ENCODE measurements at places on chromosomes 4 and X.
A peak's percentile ranks its signal among the peaks of the same experiment; 100 is the strongest.

DNA sequence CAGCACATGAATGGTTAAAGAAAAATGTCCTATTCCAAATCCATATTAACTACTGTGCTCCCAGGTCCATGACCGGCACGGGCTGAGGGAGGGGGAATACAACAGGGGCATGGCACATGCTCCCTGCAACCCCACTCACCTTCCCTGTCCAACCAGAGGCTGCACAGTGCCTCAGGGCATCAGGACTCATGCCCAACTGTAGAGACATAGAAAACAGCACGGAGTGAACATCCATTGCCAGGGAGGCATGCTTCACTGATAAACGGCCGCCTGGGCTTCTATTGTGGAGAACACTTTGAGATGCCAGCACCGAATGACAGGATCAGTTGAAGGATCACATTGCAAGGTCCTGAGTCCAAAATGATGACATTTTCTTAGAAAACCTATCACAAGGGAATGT, 140.6 kb downstream of the STK32B start:
- H3K4me3 ChIP-seq: no peak overlapping the region
- DNase-seq: no peak
- H3K36me3 ChIP-seq: no peaks in the 10 kb centered on the region
- H3K4me1 ChIP-seq: no peaks in the 10 kb centered on the region

DNA sequence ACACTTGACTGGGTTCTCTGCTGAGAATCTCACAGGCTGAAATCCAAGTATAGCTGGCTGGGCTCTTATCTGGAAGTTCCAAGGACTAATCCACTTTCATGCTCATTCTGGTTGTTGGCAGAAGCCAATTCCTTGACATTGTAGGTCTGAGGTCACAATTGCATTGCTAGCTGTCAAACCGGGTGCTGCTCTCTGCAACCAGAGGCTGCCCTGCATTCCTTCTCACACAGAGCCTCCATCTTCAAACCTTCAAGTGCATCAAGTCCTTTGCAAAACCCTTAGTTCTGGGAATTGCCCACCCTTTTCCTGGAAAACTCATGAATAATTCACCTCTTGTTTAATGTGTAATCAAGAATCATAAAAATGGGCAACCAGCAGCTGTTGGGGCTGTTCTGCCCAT, 404.2 kb downstream of the KCNIP4 start:
- no peak overlapping the region for H3K4me3 ChIP-seq
- no peak overlapping the region for H3K27ac ChIP-seq
- no peaks in the 10 kb centered on the region for H3K27me3 ChIP-seq
- H3K4me1 ChIP-seq: no peaks in the 10 kb centered on the region

DNA sequence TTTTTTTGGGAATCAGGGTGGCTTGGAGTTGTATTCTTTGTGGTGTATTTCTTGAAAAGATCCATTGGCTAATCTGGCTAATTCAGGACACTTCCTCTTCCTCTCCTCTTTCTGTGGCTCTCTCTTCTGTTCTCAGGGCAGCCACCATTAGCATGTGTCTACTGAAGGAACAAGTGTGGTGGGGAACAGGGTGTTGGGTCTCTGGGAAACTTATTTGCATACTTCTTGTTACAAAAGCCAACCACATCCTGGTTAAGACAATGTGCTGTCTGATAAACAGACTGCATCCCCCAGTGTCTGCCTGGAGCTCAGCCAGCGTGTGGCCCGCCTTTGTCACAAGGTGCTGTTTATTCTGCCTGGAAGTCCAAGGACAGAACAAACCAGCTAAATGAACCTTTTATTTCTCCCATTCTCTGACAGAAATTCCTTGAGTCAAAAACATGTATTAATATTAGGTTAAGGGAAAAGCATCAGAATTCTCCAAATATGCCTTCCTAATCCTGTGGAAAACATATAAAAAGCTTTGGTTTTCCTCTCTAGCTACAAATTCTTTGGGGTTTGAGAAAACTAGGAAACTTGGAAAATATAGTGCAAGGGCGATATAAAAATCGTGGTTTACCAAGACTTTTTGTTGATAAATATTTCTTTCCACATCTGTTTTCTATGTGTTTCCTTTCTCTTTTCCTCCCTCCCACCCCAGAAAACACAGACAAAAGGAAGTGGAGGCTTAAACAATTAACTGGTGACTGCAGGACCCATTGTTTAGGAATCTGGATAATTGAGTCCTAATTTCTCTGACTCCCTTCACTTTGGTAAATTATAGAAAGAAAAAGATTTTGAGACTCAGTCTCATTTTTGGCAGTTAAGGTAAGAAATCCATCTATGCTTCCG, 203.6 kb downstream of the SPRY1 start:
- peak; percentile 58 for DNase-seq
- no peak overlapping the region for H3K4me3 ChIP-seq
- no peaks in the 10 kb centered on the region for H3K36me3 ChIP-seq
- H3K27ac ChIP-seq: peak overlapping the region; percentile 81

GRCh38 chrX:16836371-16836770, 33.8 kb downstream of the RBBP7 start:
- no peak overlapping the region for H3K27ac ChIP-seq
- DNase-seq: no peak
- H3K4me1 ChIP-seq: no peaks in the 10 kb centered on the region

DNA sequence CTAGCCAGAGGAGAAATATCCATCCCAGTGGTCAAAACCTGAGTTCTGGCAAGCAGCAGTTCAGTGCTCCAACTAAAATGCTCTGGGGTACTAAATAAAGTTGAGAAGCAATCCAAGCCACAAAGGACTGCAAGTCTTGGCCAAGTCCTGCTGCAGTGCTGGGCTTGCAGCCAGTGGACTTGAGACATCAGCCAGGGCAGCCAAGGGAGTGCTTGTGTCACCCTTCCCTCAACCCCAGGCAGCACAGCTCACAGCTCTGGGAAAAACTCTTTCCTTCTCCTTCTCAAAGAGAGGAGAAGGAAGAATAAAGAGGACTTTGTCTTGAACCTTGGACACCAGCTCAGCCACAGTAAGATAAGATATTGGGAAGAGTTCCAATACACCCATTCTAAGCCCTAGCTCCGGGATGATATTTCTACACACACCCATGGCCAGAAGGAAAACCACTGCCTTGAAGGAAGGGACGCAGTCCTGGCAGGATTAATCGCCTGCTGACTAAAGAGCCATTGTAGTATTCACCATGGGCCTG, 99.8 kb downstream of the PTCHD1 start:
- H3K27me3 ChIP-seq: no peaks in the 10 kb centered on the region
- no peak overlapping the region for H3K4me3 ChIP-seq
- H3K36me3 ChIP-seq: no peaks in the 10 kb centered on the region
- no peaks in the 10 kb centered on the region for H3K4me1 ChIP-seq

DNA sequence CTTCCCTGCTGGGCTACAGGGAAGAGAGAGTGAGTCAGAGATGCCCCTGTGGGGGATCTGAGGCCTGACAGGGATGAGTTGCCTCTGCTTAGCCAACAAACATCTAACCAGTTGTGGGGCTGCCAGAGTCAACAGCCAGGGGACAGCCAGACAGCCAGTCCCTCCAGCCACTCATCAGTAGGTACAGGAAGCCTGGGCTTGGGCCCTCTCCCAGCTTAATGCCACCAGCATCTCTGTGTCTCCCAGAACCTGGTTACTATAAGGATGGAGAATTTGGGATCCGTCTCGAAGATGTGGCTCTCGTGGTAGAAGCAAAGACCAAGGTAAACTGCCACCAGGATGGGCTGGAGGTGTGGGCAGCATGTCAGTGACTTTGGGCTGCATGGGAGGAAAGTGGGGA, 17.3 kb upstream of the SASH3 start:
- no peak for DNase-seq
- H3K4me1 ChIP-seq: no peaks in the 10 kb centered on the region
- no peak overlapping the region for H3K4me3 ChIP-seq
- H3K27ac ChIP-seq: no peak overlapping the region

DNA sequence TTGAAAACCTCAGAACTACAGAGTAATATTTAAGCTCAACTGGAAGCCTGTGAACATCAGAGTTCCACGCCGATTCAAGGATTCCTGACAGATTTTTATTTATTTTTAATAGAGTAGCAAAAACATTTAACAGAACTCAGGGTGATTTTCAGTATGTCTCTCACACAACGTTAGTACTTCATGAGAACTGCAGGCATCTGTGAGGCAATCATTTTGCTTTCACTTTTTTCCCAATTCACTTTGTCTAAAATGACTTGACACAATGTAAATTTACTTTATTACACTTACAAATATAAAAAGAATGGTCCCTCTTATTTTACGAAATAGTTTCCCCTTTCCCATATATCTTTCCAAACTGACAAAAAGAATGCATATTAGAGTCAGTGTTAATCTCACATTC, 869.5 kb upstream of the EPHA5 start:
- no peaks in the 10 kb centered on the region for H3K36me3 ChIP-seq
- H3K27me3 ChIP-seq: no peaks in the 10 kb centered on the region
- no peak overlapping the region for H3K4me3 ChIP-seq

DNA sequence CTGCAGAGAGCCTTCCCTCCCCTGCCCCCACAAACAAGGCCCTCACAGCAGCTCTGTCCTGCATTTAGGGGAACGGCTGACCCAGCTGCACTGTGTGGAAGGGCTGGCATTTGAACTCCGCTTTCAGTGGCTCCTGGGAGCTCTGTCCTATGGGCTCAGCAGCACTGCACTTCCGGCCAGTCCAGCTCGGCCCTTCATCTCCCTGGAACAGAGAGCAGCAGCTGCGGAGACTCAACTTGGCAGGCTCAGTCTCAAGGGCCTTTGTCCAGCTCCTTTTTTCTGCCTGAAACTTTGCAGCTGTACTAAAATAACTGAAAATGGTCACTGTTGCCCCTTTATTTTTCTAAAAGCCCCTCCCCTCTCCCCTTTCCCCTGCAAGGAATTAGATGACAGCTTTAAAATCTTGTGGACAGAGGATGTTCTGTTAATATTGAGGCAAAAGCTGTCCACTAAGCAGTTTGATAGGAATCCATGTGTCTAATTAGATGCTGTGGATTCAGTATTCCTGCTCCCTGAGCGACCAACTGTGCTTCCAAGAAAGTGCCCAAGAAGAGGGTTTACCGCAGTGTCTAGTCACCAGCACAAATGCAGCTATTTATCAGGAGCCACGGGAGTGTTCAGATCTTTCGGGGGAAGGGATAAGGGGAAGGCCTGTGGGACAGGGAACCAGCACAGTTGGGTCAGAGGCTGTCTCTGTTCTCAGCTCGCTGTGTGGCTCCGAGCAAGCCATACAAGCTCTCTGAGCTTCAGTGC, 133.1 kb downstream of the AFAP1 start:
- H3K4me1 ChIP-seq: peaks cover 22% of the 10 kb centered on the region
- H3K27me3 ChIP-seq: no peaks in the 10 kb centered on the region
- no peaks in the 10 kb centered on the region for H3K36me3 ChIP-seq
- no peak overlapping the region for H3K4me3 ChIP-seq

DNA sequence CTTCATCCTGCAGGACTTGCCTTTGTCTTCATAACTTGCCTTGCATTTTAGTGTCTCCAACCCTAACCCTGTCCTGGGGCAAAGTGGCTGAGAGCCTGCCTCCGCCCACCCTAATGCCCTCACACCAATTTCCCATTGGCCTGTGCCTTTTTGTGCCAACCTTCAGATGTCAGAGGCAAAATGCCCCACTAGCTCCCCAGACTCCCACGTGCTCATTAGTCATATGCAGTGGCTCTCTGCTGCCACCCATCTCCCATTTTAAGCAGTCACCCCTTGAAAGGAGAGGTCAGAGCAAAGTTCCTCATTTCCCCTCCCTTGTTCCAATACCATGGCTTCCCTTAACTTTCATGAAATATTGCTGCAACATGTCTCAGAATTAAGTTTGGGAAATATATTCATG, 74.8 kb upstream of the PASD1 start:
- DNase-seq: no peak
- H3K27ac ChIP-seq: no peak overlapping the region
- H3K36me3 ChIP-seq: no peaks in the 10 kb centered on the region
- no peaks in the 10 kb centered on the region for H3K4me1 ChIP-seq

- no peaks in the 10 kb centered on the region for H3K27me3 ChIP-seq
- DNase-seq: no peak
- H3K27ac ChIP-seq: no peak overlapping the region
- H3K4me3 ChIP-seq: no peak overlapping the region
- H3K36me3 ChIP-seq: no peaks in the 10 kb centered on the region
- H3K4me1 ChIP-seq: no peaks in the 10 kb centered on the region
Measured at GRCh38 chr4:125787707-125788106, 473.0 kb downstream of the FAT4 start.

DNA sequence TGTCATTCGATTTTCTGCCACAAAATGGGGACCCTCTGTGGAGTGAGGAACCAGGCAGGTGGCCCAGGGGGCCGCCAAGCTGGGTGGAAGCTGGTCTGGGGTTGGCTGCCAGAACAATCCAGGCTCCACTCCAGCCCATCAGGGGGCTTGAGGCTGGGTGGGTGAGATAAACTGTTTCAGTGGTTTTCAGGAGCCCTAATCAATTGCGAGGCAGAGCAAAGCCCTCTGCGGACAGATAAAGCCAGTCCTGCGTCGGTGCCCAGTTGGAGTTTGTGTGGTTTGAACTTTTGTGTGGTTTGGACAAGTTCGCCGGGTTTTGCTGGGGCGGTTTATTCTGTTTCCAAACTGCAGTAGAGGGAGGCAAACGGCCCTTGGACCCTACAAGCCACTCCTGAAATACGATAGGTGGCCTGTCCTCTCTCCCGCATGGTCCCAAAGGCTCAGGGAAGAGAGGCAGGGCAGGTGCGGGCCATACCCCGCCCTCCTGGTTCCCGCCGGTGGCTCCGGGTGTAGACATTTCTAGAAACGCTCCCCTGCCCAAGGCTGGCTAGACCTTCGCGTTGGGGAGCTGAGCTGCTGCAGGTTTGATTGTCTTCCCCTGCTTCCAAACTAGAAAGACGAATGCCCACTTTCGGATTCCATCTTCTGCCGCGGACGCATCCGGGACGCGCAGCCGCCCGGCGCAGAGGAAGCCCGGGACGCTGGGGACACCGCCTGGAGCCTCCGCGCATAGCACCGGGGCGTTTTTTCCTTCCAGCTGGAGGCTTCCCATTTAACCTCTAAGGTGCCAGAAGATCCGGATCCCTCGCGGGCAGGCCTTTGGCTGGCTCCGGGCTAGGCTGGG, 169.0 kb upstream of the BCOR start:
- peak overlapping the region; percentile 80 for H3K27ac ChIP-seq
- DNase-seq: peak; percentile 53
- no peaks in the 10 kb centered on the region for H3K36me3 ChIP-seq
- H3K27me3 ChIP-seq: peaks cover 43% of the 10 kb centered on the region
- no peaks in the 10 kb centered on the region for H3K4me1 ChIP-seq

DNA sequence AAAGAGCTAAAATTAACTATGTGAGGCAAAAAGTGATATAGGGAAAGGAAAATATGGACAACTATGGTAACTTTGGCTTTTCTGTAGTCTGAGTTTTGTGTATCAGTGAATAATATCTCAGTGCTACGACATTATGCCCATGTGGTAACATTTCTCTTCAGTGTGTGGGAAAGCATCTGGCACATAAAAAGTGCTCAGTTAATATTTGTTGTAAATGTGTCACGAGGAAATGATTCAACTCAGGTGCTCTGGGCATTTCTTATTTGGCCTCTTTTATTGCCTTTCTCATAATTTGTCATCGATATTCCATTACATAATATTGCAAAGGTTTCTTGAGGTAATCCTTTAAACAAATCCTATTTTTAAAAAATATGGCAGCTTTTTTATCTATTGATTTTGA, 17.6 kb downstream of the OFD1 start:
- H3K4me3 ChIP-seq: no peak overlapping the region
- peak overlapping the region; percentile 1 for H3K27ac ChIP-seq
- H3K27me3 ChIP-seq: no peaks in the 10 kb centered on the region
- DNase-seq: no peak
- no peaks in the 10 kb centered on the region for H3K36me3 ChIP-seq

All from breast epithelium (tissue), 4 donors.